ENCODE measurements at places on chromosomes 13 and 19. TPM values are rescaled to one million over a fixed set of nuclear protein-coding genes. Genes with fewer than 3 reads are reported as not detected.

GRCh38 chr13:99977334-99977911 lies 4.2 kb upstream of the ZIC2 start:
- no peak for DNase-seq

GRCh38 chr13:93467175-93467574 lies 240.6 kb downstream of the GPC6 start:
- no peak for DNase-seq

DNA sequence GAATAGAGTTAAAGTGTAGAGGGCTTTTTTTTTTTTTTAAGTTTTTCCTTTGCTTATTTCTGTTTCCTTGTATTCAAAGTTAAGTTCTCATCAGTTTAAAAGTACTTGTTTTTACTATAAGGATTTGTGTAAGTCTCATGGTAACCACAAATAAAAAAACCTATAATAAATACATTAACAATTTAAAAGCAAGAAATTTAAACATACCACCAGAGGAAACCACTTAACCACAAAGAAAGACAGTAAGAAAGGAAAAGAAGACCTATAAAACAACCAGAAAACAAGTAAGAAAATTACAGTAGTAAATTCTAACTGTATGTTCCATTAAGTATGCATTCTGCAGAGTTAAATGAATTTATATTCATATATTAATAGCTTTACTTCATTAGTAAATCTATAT lies 999.1 kb upstream of the ATXN8OS start:
- DNase-seq: no peak

The COX6B1 gene
- 558 TPM for total RNA-seq

GRCh38 chr19:14117668-14118164 lies at the start of gene PRKACA:
Gene PRKACA (minus strand): TSS chr19:14117762. CDS start chr19:14117547, 215 bp downstream.
- peak; percentile 99 for DNase-seq

DNA sequence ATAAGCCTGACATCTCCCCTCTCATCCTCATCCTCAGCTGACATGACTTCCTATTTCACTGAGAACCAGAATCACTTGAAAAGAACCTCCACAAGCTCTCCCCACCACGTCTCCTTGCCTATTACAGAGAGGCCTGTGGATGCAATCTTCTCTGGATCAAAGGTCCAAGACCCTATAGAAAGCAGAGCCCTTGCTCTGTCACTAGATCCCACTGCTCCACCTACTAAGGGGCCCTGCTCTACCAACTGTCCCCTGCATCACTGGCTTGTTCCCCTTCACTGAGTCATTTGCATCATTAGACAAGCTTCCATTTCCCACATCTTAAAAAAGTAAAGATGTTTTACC lies 40.8 kb downstream of the RCBTB2 start:
- no peak for DNase-seq

DNA sequence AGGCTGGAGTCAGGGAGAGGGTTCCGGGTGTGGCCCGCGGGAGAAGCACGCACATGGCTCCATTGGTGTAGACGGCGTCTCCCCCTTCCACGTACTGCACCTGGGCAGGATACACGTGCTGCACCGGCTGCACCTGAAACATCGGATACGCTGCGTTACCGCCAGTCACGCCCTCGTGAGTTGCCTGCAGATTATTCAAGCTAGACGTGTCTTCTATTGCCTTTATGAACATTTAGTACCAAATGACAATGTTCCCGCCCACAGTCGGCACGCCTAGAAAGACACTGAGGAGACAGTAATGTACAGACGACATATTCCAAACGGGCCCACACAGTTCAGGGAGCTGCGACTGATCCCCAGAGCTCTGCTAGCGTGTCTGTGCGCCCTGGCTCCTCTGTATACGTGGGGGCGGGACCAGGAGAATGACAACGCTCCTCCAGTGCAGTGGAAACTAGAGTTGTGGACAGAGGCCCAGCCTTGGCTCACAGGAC lies 64.1 kb upstream of the RANBP3 start:
- no peak for DNase-seq

- DNase-seq: no peak
Observed at GRCh38 chr19:49749055-49749716, 13.9 kb downstream of the TSKS start.

DNA sequence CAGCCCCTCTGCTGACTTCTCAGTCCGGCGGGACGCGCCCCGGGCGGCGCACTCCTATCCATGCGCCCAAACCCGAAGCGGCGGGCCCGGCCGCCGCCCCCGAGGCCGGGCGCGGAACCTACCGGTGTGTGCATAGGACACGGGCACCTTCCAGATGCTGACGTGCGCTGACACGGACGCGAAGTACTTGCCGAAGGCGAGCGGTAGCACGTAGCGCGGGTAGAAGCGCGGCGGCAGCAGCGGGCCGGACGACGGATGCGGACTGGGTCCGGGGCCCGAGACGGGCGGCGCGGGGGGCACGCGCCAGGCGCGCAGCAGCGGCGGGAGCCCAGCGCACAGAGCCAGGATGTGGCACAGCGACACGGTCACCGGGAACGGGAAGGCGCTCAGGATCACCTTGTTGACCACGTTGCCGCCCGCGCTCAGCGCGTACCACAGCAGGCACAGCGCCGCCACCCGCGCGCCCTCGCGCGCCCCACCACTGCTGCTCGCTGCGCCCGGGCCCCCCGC lies 338 bp downstream of the SLC35E1 start:
- DNase-seq: peak; percentile 43

GRCh38 chr13:52010890-52011631 lies at the start of gene ATP7B:
Gene ATP7B (minus strand): TSS chr13:52011450. CDS start chr13:52011337, 113 bp downstream.
- DNase-seq: no peak

The PIBF1 gene
- total RNA-seq: 9.9 TPM

DNA sequence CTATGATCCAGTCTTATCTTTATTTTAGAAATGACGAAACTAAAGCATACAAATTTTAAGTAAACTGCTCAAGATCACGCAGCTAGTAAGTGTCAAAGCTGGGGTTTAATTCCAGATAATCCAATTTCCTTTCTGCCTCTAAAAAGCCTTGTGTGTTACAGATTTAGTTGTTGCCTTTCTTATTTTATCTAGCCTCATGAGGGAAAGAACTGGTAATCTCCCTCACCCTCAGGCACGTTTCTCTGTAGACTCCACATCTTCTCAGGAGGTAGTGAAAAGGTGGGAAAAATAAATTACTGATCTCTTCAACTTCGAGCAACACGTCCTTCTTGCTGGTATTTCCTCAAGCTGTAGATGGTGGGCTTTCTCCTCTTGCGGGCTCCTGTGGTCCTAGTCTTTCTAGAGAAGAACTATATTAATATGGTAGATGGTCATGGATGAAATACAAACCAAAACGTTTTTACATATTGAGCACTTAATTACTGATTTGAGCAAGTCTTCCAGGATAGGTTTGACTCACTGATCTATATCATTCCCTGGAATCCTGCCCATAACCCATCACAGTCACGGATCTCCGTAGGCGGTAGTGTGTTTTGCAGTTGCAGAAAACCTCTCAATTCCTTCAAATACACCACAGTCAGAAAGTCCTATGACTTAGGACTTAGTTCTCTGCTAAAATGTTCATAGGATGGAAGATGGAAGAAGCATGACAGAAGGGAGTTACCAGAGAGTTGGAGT lies 519.5 kb downstream of the DCT start:
- DNase-seq: no peak

DNA sequence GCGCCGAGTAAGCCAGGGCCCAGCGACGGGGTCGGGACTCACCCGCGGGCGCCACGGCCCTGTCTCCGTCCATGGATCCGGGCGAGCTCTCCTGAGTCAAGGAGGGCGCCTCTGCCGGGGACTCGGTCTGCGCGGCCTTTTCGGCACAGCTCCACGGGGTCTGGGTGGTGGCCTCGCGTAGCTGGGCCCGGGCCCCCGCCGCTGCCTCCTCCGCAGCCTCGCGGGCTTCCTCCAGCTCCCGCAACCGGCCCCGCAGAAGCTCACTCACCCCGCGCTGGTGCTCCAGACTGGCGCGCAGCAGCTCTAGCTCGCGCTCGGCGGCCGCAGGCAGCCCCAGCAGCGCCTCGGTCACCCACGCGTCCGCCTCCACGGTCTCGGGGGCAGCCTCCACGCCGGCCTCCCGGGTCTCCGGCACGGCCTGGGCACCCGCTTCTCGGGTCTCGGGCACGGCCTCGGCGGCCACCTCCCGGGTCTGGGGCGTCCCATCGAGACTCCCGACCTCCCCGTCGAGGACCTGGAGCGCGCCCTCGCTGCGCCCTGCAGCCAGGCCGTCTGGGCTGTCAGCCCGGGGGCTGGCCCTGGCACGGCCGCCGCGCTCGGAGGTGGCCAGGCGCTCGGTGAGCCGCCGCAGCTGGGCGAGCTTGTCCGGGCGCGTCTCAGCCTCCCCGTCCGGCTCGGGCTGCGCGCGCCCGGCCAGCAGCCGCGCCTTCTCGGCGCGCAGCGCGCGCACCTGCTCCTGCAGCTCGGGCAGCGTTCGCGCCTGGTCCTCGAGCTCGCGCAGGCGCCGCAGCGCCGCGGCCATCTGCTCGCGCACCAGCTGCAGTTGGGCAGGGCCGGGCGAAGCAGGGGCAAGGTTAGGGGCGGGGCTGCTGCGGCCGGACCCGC lies 8.4 kb downstream of the KANK3 start:
- peak; percentile 83 for DNase-seq

The PAK4 gene
- 28.0 TPM for total RNA-seq

GRCh38 chr19:48102870-48103751 lies 7.5 kb downstream of the PLA2G4C start:
- no peak for DNase-seq

GRCh38 chr13:59743195-59743594 lies 420.5 kb downstream of the DIAPH3 start:
- no peak for DNase-seq

GRCh38 chr13:106047859-106048258 lies 487.6 kb downstream of the EFNB2 start:
- no peak for DNase-seq

GRCh38 chr13:99415851-99416331 lies 85.4 kb upstream of the TM9SF2 start:
- no peak for DNase-seq

The FUT6 gene
- total RNA-seq: not detected

The TSSK6 gene
- total RNA-seq: 4.1 TPM

GRCh38 chr13:40124633-40125015 lies 469.2 kb downstream of the COG6 start:
- no peak for DNase-seq

- no peak for DNase-seq
Observed at GRCh38 chr19:53581871-53582279, 43.9 kb downstream of the ZNF331 start.

DNA sequence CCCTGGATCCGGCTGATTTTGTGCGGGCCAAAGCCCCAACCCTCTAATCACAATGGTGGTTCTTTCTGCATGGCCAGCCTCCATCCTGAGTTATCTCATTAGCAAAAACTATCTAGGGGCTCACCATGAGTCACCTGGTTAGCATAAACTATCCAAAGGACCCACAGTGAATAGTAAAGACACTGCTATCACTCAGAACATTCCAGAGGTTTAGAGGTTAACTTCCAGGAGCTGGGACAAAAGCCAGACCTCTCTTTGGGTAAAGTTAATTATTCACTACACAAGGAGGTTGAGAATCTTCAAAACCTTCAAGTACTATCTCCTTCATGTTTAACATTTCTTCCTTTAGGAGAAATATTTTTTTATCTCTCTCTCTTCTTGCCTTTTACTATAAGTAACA lies 18.8 kb upstream of the PPP5C start:
- DNase-seq: peak; percentile 41

The SMAD9 gene
- total RNA-seq: 0.64 TPM

- no peak for DNase-seq
Observed at GRCh38 chr19:29488316-29488715, 37.5 kb upstream of the VSTM2B start.

The CCDC169 gene
- not detected for total RNA-seq

GRCh38 chr13:92989301-92989700 lies 237.3 kb upstream of the GPC6 start:
- DNase-seq: no peak

GRCh38 chr13:29922896-29923295 lies 72.5 kb upstream of the UBL3 start:
- peak; percentile 32 for DNase-seq

DNA sequence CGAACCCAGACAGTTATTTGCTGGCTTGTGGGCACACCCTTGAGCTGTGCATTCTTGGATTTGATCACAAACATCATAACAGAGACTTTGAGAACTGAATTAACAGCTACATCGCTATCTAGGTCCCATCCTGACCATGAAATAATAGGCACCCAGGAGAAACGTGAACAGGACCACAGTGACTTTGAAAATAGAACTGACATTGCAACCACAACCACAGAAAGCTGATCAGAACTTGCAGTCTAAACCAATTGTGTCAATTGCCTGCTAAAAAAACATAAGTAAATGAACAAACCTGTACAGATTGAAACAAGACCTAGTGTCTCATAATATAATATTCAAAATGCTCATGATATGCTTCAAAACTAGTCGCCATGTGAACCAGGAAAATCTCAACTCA lies 18.3 kb upstream of the KATNAL1 start:
- no peak for DNase-seq

DNA sequence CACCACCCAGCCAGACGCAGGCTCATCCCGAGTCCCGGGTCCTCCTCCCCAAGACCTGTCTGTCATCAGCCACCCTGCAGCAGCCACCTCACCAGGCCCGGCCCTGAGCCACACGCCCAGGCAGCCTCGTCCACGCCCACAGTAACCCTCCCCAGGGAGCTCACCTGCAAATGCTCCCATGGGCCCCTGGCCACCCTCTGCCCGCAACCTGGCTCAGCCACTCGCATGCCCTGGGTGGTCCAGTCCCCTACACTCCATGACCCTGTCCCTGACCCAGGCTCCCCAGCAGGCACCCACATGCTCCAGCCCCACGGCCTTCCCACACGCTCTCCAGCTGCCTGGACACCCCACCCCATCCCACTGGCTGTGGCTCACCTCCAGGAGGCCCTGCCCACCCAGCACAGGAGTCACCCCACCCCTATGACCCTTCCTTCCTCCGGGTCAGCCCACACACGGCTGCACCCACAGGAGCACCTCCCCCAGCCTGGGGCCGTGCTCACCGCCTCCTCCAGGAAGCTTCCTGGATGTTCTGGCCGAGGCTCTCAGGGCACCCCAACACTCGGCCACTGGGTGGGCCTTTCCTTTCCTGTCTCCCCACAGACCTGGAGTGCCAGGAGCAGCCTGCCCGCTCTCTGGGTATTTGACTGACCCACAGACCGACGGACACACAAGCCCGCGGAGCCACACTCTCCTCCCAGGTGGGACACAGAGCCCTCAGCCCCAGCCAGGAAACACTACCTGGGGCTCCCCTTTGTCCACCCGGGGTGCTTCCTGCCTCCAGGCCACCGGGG lies 3.6 kb downstream of the TMEM259 start:
- no peak for DNase-seq

DNA sequence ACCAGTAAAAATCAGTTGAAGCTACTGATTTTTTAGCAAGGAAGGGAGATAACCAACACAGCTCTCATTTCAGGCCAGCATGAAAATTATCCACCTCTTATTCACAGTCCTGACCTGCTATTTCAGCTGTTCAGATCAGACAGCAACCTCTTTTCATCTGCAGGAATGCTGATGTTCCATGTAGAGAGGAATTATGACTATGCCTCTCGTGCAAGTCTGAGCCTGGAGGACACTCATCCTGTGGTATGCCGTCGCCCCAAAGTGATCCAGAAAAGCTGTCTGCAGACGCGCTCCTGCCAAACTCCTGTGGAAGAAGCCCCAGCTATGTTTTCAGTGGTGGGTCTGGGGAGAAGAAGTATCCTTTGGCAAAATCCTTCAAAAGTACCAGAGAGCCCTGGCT lies 563.5 kb upstream of the SLITRK1 start:
- no peak for DNase-seq

- DNase-seq: no peak
Observed at GRCh38 chr19:35276706-35277281, 5.5 kb upstream of the HAMP start.

The TLE6 gene
- 21.3 TPM for total RNA-seq

- no peak for DNase-seq
Observed at GRCh38 chr13:93235258-93236015, 8.8 kb downstream of the GPC6 start.

- DNase-seq: no peak
Observed at GRCh38 chr13:111342721-111343120, 22.3 kb downstream of the TEX29 start.
